RPMI7951 (cell line): ENCODE measurements at places on chromosomes 12 and 14. TPM values are rescaled to one million over a fixed set of nuclear protein-coding genes. Genes with fewer than 3 reads are reported as not detected.

The ISM2 gene
- under 0.01 TPM in 1 of 2 replicates, not detected in the other for total RNA-seq

The AMDHD1 gene
- 0.39 and 1.6 TPM in 2 replicates for total RNA-seq

GRCh38 chr12:116520225-116520760, 38.9 kb upstream of the MAP1LC3B2 start:
- no peak for DNase-seq

GRCh38 chr12:109461049-109461845, 15.9 kb downstream of the KCTD10 start:
- DNase-seq = peak; percentile 79

DNA sequence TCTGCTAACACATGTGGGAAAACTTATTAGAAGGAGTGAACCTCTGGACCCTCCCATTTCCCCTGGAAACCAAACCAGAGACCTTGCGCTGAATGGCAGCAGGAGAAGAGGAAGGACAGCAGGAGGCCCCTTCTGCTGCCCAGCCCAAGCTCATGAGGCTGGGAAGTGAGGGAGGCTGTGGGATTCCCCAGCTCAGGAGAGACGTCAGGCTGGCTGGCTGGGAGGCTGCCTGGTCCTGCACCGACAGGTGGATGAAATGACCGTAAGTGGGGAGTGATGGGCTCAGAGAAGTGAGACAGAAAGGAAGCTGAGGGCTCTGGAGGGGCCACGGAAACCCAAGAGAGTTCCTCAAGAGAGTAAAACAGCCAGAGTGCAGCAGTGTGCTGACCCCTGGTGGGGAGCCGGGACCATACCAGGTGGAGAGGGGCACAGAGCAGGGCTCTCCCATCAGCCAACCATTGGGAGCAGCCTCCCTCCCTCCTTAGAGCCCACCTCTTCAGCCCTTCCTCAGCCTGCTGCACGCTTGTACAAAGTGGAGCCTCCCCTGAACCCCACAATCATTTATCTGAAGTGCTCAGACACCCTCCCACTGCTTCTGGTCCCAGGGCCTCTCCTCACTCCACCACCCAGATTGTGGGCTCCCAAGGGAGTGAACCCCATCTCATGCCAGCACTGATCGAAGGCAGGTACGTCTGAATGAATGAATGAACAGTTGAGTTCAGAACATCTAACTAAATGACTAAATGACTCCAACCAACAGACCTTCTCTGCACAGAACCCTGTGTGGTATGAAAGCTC, 14.0 kb downstream of the TAMALIN start:
- peak; percentile 22 for DNase-seq

DNA sequence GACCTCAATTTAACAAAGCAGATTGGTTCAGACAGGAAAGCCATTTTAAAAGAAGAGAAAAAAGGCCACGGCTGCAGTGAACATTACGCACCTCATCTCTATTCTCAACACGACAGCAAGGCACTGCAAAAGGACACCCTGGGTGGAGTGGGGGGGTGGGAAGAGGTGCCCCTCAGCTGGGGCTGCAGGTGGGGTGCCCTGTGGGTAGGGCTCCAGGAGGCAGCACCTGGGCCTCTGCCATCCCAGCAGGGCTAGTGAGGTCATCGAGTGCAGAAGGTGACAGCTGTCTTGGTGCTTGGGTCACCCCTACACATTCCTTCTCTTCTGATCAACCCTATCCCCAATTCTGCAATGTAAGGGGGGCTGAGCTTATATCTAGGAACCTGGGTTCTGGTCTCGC, 142.9 kb upstream of the PRMT8 start:
- DNase-seq = no peak
